ENCODE measurements at places on chromosomes 2 and 18.

DNA sequence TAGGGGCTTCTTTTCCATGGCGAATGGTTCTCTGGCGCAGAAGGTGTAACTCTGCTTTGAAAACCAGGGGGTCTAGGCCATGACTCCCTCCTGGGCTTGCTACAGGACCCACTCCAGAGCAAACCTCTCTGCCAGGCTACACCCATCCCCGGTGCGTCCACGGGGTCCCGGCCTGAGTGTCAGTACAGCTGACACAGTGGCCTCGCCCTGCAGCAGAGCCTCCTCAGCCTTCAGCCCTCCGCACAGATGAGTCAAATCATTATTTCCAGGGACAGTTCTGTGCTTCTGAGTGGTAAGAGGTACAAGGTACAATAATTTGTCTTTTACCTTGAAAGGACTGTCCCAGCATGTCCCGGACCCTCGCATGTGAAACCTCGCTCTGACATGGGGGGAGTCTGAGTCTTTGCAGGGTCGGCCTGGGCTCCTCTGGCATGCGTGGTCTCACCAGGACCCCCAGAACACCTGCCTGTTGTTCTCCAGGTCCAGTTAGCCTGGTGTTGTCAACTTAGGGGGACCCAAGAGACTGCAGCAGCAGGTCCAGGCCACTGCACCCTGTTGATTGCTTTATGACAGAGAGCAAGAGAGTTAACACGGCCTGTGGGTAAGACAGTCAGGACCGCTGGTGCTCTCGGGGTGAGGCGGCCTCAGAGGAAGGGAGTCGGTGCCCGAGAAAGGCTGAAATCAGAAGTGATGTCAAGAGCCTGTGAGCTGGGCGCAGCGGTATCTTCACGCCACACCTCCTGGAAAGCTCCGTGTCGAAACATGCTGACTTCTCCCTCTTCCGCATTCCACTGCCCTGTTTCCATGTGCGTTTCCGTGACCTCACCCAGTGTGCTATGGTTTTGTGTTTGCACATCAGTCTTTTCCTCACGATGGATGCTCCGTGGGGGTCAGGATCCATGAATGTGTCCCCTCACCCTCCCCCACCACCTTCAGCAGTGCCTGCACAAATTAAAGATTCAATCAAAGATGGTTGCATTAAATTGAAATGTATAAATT is 340.1 kb downstream of the EIPR1 start:
- no peak for DNase-seq

GRCh38 chr2:211845338-211846035 is 693.1 kb downstream of the ERBB4 start:
- DNase-seq = no peak

DNA sequence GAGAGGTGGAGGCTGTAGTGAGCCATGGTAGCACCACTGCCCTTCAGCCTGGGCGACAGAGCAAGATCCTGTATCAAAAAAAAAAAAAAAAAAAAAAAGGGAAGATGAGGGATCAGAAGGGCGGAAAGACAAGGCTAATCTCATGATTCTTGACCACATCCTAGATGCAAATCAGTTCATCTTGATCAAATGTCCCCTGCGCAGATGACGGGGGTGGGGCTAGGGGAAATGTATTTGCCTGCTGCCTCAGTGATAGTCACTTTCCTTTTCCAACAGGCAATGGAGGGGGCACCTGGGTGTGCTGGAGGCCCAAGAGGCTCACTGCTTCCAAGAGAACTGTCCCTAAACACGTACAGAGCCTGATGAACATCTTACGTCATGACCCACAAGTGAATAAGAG is 3.7 kb upstream of the EMILIN2 start:
- DNase-seq = no peak

GRCh38 chr2:45964223-45964841 is 312.9 kb downstream of the PRKCE start:
- DNase-seq = no peak

DNA sequence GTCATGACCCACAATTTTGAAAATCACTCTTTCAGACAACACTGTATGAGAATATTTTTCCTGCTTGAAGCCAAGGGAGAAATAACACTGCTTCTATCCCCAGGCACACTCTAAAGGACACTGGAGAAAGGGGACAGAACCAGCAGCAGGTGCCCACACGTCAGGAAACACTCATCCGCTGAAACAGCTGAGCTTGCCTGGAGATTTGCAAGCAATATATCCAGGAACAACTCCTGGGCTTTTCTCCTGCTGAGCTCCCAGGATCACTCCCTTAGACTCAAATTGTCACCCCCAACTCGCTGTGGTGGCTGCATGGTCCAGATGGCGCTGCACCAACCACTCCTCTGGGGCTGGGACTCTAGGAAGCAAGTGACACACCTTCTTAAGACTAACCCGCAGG is 186.7 kb downstream of the ARL4C start:
- DNase-seq = no peak

DNA sequence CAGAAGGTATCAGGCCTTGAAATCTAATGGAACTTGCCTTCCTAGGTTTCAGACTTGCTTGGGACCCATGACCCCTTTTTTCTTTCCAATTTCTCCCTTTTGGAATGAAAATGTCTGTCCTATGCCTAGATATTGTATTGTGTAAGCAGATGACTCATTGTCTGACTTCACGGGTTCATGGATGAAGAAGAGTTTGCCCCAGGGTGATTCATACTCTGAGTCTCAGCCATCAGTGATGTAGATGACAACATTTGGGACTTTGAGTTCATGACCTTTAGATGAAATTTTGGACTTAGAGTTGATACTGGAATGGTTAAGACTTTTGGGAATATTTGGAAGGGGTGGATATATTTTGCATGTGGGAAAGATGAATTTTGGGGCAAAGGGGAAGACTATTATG is 11.2 kb upstream of the SCYGR5 start:
- DNase-seq = no peak

DNA sequence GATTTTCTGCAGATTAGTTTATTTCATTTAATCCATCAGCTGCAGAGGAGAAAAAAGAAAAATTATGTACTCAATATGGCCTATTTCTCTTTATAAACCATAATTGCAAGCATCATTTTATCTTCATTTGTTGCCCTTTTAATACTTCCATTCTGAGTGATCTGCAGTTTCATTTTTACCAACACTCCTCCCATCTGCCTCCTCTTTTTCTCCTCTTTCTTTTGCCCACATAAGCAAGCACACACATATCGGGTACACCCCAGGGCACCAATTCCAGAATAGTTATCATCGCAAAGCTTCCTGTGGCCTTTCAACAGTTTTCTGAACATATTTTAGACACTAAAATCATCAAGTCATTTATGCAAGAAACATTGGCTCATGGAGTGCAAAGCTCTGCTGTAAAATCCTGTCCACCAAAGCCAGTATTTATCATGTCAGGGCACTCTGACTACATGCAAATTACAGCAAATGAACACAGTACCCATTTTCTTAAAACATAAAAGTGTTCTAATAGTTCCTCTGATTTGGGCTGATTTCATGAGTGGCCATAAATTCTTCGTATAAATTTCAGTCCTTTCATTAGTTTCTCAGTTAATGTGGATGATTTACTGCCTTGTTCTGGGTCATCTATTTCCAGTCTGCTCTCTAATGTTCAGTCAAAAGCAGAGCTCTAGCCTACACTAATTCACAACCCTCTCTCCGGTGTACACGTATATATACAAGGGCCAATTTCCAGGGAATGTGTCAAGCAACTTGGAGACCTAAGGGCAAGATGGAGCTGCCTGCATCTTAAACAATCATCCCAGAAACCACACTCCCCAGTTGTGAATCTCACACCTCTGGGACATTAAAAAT is 281.3 kb downstream of the STK39 start:
- no peak for DNase-seq

- DNase-seq = peak; percentile 37
Observed at GRCh38 chr2:18178736-18179349, 300.4 kb downstream of the KCNS3 start.

DNA sequence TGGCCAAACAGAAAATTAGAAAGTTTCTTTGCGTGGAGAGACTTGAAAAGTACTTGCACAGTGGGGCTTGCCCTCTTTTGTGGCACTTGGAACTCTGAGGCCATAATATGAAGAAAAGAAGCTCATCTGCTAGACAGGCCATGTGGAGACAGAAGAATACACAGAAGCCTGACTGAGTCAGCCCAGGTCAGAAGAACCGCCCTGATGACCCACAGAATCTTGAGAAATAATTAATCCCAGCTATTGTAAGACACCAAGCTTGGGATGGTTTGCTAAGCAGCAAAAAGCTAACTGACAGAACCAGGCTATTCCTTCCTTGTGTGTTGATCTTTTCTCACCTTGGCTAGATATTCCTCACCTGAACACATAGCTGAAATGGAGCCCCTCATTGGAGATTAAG is 33.7 kb downstream of the G6PC2 start:
- DNase-seq = no peak

DNA sequence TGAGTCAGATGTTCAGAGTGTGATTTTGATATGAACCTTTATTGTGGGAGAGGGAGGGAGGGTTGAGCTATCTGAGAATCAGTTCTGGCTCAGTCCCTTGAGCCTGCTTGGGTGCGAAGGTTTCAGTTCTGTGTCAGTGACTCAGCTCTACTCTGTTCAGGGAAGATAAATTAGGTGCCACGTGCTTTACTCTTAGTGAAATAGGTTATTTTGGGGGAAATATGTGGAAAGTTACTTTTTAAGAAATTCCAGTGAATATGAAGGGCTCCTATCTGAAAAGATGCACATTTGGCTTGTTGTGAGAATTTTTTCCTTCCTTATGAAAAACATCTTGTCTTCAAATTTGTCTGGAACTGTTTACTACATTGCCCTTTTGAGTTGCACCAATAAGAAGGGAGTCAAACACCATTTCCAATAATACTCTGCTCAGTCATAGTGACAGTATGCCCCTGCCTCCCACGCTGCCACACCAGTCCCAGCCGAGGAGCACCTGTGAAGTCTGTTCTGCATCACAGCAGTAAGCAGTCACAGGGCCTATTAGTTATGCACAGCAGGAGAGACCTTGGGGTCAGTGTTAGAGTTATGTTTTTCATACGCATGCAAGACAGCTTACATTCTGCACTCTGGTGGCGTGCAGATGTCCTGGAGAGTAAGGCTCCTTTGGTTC is 32.8 kb upstream of the DNAH7 start:
- peak; percentile 29 for DNase-seq

- no peak for DNase-seq
Observed at GRCh38 chr2:37287966-37288365, 36.7 kb downstream of the PRKD3 start.

DNA sequence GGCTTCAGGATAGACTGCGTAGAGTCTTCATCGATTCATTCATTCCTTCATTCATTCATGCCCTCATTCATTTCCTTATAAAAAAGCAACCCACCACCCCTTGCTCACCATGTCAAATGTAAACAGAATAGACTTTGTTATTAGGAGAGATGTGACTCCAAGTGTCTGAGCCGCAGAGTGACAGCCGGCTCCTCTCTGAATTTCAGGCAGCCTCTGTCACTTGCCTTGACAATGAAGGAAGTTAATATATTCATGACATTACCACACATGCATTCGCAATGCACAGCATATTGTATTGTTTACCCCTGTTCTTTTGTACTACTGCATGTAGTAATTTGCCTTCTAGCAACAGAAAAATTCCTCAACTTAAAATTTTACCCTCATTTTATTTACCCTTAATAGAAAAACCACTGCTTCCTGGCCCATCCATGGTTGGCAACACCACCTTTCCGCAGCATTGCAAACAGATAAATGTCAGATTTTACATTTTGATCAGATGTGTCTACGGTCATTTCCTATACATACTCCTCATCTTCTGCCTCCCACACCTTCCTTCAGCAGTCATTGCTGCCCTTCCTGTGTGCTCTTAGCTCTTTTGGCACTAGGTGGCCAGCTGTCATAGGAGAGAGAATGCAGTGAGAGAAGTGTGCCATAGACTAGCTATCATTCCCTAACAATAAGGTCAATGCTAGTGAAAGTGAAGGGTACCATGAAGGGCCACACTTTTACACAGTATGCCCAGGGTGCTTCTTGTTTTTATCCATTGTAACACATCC is 1090.8 kb downstream of the BCL11A start:
- no peak for DNase-seq

DNA sequence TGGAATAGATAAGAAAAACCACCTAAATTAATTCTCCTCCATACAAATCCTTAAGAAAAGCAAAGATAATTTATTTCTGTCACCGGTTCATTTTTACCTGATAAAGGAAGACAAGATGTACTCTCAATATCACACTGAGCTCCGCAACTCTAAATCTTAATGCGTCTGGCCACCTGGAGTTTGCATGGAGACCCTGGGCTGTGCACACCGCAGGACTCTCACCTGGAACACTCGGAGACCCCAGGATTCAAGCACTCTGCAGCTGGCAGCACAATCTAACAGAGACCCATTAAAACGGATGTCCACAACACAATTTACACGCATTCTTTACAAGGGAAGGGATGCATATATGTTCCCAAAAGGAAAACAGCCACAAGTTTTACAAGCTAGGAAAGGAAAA is 72.2 kb downstream of the ZNF516 start:
- no peak for DNase-seq

DNA sequence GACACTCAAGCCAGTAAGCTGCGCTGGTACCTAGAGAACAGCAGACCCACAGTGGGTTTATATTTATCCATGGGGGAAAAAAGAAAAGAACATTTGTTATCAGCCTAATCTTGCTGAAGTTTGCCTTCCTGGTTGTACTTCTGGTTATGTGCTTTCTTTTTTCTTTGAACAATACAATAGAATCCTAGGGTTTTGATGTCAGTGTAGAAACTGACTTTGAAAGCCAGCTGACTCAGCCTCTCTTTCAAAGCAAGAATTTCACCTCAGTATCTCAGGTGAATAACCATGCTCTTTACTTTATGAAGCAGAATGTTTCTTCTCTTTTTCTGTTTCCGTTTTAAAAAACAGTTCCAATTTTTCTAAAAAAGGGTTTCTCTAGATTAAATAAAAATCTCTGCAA is 78.4 kb downstream of the CD8B2 start:
- no peak for DNase-seq

- no peak for DNase-seq
Observed at GRCh38 chr18:6269660-6270332, 144.9 kb downstream of the L3MBTL4 start.

GRCh38 chr2:20118051-20118450 is 66.6 kb upstream of the LAPTM4A start:
- DNase-seq = no peak

GRCh38 chr18:36899289-36899688 is 70.4 kb downstream of the KIAA1328 start:
- no peak for DNase-seq

DNA sequence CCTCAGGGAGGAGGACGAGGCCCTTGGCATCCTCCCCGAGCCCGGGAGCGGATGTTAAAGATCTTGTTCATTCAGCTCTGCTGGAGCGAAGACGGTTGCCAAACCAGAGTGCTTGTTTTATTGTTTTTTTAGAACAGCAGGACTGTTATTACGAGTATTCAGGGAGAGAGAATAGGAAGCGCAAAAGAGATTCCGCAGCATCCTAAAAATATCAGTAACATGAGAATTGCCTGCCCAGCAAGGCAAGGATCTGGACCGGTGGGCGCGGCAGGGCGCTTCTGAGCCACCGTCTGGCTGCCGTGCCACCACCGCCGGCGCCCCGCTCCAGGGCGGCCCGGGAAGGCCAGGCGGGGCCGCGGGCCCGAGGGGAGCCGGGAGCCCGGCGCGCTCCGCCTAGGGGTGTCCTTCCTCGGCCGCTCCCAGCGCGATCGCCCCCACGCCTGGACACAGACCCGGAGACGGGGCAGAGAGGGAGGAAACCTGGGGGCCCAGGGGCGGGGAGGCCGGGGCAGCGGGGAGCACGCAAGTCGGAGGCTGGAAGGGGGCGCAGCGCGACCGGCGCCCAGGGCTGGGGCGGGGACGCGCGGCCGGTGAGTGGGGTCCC is 843 bp downstream of the CYS1 start:
- no peak for DNase-seq

Measured in stimulated activated CD4-positive, alpha-beta T cell treated with anti-CD3 and anti-CD28 coated beads, Interleukin-2, amount 100 ng/mL, for 48 hours (primary cell).